IPS DF 19.7 (cell line): ENCODE measurements at places on chromosomes 13 and 19.

DNA sequence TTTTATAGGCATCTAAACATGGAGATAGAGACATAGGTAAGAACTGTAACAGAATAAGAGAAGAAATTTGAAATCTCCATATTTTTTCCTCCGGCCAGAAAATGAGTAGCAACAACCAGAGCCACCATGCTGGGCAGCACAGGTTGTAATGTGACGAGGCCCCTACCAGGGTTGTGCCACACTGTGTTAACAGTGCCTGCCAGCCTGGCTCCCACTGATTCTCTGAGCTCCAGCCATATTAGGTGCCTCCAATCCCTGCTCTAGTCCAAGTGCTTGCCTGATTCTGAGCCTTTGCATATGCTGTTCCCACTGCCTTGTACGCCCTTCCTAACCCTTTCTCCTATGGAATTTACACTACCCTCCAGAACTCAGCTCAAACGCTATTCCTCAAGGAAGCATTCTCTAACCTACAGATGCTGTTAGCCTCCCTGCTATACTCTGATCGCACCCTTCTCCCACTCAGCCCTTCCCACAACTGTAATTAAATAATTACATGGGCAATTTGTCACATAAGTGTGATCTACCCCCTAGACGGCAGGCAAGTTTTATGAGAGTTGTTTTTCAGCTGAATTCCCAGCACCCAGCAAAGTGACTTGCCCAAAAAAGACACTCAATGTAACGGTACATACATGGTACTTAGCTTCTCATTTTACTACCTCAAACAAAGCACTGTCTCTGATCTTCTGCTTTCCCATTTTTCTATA lies 37.6 kb upstream of the STARD13 start:
- no peak for DNase-seq

DNA sequence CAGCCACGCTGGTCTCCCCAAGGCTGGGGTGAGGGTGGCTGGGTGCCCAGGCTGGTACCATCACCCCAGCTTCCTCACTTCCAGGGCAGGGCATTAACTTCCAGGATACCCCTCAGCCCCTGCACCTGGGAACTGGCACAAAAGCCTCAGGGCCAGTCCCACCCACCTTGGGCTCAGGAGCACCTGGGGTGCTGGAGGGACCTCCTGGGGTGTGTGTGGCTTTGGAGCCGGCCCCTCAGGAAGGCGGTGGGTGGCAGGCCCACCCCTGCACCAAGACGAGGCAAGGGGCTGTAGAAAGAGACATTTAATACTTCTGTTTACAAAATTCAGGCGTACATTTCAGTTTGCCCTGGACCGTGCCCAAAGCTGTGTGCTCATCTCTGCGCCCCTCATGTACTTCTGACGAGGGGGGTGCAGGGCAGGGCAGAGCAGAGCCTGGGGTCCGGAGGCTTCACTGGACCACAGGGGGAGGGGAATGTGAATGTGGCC lies 16.8 kb downstream of the MPND start:
- DNase-seq: no peak

- DNase-seq: no peak
These were observed 32.3 kb downstream of the TMPRSS9 start for GRCh38 chr19:2392366-2392765.

- DNase-seq: no peak
These were observed 7.5 kb upstream of the CEBPA start for GRCh38 chr19:33309826-33310225.

DNA sequence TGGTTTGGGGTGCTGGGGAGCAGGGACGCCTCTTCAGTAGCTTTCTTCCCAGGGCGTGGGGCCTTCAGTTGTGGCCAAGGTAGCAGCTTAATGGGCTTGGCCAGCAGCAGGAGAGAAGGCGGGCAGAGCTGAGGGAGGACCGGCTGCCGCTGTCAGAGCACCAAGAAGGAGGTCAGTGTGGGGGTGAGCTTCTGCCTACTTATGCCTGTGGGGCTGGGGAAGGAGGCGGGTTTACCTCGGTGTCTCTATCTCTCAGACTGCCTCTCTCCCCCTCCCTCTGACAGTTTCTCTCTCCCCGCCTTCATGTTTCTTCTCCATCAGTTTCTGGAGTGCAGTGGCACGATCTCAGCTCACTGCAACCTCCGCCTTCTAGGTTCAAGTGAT lies at the start of gene CAPN12:
TSS of gene CAPN12 (minus strand) at position 177 of the 384 bp plus-strand sequence. CDS start 309 bp downstream, outside the sequence.
- no peak for DNase-seq

GRCh38 chr13:74250738-74251190 lies 116.6 kb upstream of the KLF12 start:
- DNase-seq: no peak

DNA sequence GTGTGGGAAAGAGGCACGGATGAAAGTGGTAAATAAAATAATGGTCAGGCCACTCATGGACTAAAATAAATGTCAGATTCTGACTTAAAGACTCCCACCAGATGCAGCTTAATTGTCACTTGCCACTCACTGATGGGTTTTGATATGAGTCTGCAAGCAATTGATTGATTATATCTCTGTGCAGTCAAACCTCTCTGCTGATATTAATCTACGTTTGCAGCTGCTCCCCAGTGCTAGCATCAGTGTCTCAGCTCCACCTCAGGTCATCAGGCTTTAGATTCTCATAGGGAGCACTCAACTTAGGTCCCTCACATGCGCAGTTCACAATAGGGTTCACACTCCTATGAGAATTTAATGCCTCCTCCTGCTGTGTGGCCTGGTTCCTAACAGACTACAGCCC lies 195.3 kb downstream of the B3GLCT start:
- DNase-seq: no peak
